Activated naive CD4-positive, alpha-beta T cell treated with Interleukin-2 at 50 U/mL for 16 hours (primary cell): ENCODE measurements at places on chromosomes 5 and 9.

- DNase-seq = no peak
These were observed 7.1 kb upstream of the CNTRL start for GRCh38 chr9:121067640-121068039.

DNA sequence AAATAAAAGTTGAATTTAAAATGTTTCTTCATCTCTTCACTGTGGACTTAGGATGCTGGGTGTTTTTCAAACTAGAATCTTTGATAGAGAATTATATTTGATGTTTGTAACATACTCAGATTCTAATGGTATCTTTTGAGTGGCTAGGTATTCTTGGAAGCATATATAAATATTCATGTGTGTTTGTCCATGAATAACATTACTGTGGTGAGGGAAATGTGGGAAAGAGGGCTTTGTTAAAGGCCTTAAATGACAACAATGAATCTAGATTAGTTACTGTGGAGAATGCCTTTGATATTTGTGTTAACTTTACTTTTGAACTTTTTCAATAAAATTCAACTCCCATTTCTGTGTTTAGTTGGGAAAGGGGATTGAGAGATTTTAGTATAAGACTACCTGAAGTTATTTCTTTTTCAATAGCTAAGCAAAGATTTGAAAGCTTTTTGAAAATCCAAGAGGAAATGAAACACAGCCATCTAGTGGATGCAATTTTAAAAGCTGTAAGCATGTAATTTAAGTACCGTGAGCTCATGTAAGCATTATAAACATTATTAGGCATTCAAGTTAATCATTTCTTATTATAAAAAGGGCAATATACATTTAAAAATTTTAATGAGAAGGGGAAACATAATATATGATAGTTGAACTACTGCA, 69.6 kb downstream of the CCDC171 start:
- no peak for DNase-seq

DNA sequence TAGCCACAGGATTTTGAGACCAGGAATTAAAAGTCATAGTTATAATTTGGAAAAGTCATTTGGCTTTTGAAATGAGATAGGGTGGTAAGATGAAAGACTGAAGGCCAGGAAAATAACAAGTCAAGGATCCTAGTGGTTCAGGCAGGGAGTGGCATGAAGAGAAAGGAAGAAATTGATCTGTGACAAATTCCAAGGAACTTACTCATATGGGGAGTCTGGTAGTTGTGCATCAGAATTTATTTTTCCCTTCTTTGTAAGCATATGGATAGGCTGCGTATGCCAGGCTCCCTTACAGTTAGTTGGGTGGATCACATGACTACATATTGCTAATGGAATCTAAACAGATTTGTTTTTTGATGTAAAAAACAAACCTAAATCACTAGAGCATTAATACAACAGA, 21.0 kb downstream of the ISL1 start:
- no peak for DNase-seq

- DNase-seq = no peak
These were observed 25.6 kb upstream of the RICTOR start for GRCh38 chr5:39099831-39100230.

DNA sequence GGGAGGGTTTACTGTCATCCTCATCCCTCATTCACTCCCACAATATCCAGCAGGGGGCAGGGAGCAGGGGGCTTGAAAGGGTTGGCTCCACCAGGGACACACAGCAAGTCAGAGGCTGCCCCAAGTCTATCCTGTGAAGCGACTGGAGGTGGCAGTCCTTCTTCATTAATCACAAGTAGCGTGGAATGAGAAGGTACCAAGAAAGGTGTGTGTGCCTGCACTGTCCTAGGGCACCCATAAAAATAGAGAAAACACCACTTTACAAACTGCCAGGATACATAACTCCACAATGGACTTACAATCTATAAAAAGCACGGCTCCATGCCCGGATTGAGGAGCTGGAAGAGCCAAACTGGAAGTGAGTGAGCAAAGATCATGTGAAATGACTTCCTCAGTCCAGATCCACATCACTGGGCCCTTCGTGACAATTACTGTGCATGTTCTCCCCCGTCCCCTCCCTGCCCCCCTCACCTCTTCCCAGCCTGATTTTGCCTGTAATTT, 183.9 kb downstream of the SLIT3 start:
- no peak for DNase-seq

DNA sequence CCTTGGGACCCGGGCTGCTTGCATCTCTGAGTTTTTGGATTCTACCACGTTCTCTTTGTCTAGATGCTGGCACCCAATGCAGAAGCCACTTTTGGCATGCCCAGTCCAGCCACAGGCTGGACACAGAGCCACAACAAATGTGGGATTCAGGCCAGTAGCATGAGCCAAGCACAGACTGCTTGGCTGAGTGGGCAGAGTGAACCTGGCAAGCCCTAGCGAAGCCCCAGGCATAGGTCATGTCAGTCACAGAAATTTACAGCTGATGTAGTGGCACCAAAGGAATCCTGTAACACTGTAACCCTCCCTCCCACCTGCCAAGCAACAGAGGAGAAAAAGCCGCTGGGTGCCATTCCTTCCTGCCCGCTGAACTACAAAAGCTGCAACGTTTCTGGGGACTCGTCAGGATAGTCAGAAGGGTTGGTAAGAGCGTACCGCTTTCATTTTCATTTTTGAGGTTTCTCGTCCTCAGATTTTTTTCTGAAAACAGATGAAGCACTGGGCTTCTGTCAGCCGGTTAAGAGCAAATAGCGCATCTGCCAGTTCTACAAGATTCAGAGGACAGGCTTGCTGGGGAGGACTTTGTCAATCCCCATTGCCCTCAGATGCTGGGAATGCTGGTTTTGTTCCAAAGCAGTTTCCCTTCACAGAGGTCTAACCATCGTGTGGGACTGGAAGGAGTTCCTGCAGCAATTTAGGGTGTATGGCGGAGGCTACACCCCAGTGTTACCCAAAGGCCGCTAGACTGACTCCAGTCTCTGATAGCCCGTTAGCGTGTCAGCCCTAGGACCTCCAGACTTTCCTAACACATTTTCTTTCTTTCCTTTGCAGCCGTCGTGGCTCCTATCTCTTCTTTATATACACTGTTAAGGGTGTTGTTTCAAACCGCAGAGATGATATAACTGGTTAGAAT, 399.0 kb downstream of the HTR1A start:
- DNase-seq = no peak

- DNase-seq = no peak
These were observed 812.0 kb upstream of the ZNF608 start for GRCh38 chr5:125558466-125558865.

GRCh38 chr9:98329904-98330303, 74.5 kb upstream of the TBC1D2 start:
- no peak for DNase-seq

- no peak for DNase-seq
These were observed 104.9 kb downstream of the KLHL3 start for GRCh38 chr5:137630972-137631370.

GRCh38 chr9:87556039-87556438, 58.4 kb downstream of the DAPK1 start:
- no peak for DNase-seq

- DNase-seq = no peak
These were observed 79.1 kb upstream of the RARS1 start for GRCh38 chr5:168407211-168407610.

DNA sequence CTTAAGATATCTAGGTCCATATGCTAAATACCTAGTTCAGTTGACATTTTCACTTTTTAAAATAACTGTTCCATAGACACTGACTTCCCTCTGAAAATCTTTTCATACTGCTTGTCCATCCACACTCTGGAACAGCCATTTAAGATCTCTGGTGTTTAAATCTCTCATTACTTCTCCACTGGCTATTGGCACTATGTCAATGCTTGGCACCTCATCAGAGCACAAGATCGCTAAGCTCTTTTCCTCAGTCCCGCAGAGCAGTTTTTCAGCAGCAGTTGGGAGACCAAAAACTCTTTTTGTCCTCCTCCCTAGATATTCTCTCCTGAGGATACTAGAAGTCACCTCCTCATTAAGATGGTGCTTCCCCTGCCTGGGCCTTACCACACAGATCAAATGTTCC, 172.7 kb downstream of the KIAA0825 start:
- no peak for DNase-seq
